RCC 7860 (cell line): ENCODE measurements at places on chromosomes 11 and 22.

DNA sequence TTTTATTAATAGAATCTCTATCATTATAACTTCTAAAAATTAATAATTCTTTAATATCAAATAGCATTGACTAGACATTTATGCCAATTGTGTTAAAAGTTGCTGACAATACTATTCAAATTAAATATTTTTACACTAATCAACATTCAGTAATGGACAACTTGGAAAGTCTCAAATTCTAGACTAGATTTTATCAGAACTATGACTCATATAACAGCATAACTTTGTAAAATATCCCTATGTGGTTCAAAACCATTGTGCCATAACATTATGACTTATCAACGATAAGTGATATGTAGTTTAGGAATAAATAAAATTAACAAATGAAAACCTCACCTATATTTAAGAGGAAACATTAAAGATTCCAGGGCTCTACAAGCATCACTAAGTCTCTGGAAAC lies 291.8 kb downstream of the SBF2 start:
- no peak for DNase-seq

DNA sequence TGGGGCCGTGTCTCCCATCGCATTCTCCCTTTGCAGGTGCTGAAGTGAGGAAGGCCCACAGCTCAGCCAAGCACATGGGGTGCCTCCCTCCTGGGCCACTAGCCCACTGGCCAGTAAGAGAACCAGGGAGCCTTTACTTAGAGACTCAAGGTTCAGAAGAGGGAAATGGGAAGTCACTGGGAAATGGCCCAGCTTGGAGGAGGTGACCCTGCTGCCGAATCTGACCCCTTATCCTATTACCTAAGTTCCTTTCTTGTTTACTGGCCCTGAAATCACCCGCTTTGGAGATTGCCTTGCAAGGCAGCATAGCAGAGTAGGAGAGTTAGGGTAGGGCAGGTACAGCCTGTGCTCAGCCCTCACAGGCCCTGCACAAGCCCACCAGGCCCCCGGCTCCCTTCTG lies 24.4 kb downstream of the UPB1 start:
- DNase-seq, result no peak

- no peak for DNase-seq
Observed at GRCh38 chr11:103007521-103007920, 52.0 kb upstream of the MMP13 start.

- peak; percentile 82 for DNase-seq
Observed at GRCh38 chr11:11178671-11179638, 174.1 kb downstream of the CSNK2A3 start.

- peak; percentile 52 for DNase-seq
Observed at GRCh38 chr11:3146612-3147256, 18.4 kb downstream of the OSBPL5 start.

DNA sequence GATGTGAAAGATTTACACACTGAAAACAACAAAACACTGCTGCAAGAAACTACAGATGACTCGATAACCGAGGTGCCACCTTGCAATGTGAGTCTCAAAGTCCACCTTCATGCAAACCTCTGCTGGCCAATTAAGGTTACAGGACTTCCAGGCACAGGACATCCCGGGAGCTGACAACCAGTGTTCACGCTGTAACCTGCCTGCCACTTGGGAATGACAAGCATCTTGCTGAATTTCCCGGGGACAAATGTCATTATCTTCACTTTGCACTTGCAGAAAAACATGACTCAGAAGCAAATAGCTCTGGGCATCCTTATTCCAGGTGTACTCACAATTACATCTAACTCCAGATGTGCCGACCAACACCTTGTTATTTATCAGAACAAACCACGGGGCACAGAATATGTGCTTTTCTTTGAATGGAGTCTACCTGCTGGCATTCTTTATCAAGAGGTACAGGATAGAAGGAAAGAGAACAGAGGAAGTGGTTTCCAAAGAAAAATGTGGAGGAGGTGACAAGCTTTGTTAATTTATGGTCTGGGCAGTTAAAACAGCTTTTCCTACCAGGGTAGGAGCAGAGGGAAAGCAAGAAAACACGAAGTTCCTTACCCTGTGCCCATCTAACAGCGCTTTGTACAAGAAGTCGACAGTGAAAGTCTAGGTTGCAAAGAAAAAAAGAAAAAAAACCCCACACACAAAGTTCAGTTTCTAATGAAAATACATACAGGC lies 72.3 kb downstream of the SHANK2 start:
- no peak for DNase-seq

DNA sequence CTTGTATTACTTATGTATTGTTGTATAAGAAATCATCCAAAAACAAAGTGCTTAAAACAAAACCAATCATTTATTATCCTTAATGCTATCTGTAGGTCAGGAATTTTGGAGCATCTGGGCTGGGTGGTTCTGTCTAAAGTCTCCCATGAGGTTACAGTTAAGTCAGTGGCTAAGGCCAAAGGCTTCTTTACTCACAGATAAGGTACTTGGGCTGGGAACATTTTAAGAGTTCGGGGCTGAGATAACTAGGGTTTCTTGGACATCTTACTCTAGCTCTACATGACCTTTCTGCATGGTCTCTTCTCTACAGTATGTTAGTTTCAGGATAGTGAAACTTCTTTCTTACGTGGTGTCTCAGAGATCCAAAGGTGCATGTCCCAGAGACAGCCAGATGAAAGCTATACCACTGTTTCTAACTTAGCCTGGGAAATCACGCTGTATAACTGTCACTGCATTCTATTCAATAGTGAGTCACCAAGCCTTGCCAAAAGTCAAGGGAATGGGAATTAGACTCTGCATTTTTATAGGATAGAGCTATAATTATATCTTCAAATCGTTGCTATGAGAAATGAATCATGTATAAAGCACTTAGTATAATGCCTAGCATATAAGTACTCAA lies 29.6 kb downstream of the SOX6 start:
- no peak for DNase-seq

GRCh38 chr11:22634897-22635629 lies 9.4 kb upstream of the FANCF start:
- DNase-seq, result no peak

DNA sequence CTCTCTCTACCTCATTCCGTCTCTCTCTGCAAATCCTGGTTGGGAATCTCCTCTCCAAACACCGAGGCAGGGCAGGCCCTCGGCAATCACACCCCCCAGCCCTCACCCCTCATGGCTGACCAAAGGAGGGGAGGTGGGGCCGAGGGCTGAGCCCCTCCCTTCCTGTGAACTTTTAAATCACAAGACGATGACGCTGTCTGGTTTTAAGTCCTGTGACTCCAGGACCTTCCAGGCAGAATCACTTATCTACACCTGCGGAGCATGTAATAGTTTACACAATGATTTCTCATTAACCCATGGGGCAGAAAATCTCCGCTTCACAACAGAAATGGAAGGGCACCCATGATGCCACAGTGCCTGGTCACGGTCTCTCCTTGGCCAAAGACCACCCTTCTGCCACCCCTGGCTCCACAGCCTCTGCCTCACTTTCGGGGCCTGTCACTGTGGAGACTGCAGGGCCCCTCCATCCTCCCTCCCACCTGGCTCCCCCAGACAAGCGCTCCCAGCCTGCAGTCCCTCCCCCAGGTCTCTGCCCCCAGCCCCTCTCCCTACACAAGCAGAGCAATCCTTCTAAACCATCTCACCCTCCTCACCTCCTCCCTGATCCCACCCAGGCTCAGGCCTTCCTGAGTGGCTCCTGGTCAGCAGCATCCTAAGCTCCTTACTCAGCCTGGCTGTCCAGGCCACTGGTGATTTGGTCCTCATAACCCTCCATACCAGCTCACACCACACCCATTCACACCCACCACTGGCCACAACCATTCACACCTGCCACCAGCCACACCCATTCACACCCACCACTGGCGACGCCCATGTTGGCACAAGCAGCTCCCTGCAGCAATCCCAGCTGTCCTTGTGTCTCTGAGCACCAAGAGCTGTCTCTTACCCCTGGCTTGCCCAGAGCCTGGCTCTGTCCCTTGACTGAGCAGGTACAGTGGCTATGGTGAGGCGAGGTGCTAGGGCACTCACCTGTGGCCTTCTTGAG lies 30.7 kb upstream of the ARFGAP3 start:
- DNase-seq, result no peak

DNA sequence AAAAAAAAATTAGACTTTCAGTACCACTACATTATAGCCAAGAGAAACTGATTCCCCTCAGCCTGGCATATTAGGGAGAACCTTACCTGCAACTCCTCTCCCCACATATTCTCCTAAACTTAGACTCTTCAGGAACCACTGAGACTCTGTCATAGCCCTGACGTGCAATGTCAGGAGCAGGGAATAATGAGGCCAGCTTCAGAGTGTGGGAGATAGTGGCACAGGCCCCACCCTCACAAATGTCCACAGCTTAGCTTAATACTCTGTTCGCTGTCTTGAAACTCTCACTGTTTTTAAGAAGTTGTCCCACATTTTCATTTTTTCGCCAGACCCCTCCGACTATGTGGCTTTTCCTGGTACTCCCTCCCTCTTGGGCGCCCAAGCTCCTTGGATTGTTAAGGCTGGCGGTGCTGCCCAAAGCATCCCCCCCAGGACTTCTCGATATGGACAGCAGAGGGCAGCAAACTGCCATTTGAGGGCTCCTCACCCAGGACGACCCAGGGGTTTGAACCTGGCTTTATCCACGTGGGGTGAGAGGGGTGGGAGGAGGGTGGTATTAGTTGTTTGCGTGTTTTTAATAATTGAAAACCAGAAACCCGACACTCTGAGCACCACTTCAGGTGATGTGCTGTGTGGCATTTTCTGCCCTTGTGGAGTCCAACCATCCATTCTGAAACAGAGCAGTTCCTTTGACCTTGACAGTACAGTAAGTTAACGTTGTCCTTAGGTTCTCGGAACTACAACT lies 45.2 kb upstream of the RASSF10 start:
- DNase-seq, result peak; percentile 20

GRCh38 chr22:27461470-27461869 lies 340.1 kb downstream of the MN1 start:
- DNase-seq, result peak; percentile 93

DNA sequence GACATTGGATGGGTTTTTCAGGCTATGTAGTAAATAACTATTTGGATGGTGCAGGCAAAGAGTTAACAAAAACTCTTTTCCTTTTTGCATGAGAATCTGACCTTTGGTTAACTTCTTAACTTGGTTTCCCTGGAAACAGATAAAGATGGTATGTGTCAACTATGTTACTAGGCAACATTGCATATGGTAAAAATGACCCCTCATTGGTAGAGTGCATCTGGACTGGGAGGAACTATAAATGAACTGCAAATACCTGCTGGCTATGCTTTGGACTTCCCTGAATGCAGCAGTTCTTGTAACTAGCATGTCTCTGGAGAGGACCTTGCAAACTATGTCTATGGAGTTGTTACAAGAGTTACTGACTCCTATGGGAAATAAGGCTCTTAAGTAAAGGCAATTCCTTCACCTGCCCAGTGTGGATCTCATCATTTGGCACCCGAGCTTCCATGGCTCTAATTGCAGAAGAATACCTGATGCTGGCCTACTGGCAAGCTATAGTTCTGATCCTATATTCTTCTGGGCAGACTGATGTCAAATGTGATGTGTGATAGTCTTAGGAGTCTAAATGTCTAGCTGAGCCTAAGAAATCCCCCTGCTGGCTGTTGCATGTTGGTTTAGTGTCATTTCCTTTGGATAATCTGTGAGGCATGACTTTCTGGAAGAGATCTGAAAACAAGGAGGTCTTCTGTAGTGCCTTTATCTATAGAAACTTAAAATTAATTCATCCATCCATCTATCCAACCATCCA lies 126.7 kb upstream of the MTMR2 start:
- no peak for DNase-seq

DNA sequence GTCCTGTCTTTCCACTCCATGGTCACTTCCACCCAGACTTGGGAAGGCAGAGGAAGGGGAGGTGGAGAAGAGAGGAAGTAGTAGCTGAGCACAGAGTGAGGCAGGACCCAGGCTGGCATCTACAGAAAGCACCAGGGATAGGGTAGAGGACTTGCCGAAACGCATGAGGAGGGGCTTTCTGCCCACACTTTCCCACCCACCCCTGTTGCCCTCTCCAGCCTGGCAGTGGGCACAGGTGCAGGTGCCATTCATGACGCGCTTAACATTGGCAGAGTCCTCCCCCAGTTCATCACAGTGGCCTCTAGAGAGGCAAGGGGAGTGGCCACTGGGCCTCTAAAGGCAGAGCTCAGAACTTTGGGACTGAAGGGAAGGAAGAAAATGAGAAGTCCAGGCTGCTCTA lies 81.9 kb downstream of the FEZ1 start:
- DNase-seq, result no peak

- no peak for DNase-seq
Observed at GRCh38 chr11:13902523-13902922, 60.0 kb upstream of the SPON1 start.

DNA sequence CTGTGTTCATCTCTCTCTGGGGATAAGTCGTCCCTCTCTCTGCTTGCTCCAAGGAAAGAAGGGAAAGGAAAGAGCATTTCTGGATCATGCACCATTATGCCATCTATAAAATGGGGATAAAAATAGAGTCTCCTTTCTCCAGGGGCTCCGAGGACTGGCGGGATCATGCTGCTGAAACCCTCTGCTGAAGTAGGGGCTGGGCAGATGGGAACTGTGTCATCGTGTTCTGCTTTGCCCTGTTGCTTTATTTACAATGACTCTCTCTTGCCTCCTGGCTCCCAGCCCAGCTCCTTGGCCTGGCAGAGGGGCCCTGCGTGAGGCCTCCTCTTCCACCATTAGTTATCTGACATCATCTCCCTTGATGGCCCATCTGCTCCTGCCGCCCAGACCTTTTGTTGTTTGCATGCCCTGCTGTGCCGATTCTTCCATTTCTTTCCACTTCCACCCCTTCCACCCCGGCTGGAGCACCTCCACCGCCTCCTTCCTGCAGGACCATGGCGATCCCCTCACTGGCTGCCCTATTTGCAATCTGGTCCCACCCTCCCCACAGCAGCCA lies 200.9 kb downstream of the MYO18B start:
- no peak for DNase-seq

DNA sequence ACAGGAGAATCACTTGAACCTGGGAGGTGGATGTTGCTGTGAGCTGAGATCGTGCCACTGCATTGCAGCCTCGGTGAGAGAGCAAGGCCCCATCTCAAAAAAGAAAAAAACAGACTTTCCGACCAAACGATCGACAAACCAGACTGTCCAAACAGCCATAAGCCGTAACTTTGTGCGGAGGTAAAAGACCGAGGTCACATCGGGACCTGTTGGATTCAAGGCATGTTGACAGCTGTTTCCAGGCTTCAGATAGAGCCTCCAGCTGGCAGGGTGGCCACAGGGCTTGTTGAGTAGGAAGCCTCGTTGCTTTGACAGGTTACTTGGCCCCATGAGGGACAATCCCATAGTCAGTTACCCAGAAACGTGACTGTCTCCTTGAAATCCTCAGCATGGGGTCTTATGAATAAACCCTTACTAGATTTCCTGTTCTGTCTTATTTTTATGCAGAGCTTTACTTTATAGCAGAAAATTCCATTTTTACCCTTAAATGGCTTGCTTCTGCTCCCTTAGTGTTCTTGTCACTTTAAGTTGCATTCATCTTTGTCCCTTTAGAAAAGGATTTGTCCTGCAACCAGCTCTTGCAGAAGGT lies 22.3 kb downstream of the PPARA start:
- DNase-seq, result no peak

- DNase-seq, result peak; percentile 34
Observed at GRCh38 chr22:22721681-22722354, 77.4 kb downstream of the GGTLC2 start.
